Thoracic aorta (tissue), 2 donors: ENCODE measurements at places on chromosomes 4 and X.

DNA sequence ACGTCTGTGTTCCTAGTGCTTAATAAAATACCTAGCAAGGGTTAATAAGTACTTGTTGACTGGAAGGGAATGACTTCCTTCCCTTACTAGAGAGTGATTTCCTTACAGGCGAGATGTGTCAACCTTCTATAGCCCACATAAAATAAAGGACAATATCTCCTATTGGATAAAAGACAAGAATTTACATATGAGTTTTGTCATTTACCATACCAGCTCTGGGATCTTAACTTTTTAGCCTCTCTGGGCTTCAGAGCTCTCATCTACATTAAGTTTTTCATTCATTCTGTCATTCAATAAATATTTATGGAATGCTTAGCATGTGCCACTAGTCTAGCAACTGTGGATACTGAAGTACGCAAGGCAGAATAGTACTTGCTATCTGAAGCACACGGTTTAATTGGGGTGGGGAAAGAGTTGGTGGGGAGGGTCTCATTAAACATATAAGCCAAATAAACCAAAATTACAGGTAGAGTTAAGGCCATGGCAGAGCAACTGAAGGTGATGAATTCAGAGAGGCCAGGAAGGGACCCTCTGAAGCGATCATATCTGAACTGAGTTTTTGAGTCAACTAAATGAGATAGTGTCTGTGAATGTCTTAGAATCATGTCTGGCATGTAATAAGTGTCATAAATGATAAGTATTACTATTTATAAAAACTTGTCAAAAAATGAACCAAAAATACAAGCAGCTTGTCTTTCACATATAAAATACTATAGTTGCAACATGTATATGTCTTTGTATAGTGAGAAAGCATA is 91.6 kb upstream of the BMP2K start:
- no peak for DNase-seq

- no peak for DNase-seq
These were observed 376.9 kb upstream of the CTSO start for GRCh38 chr4:156330436-156331031.

GRCh38 chr4:169253113-169253671 is 17.6 kb downstream of the SH3RF1 start:
- DNase-seq = no peak

DNA sequence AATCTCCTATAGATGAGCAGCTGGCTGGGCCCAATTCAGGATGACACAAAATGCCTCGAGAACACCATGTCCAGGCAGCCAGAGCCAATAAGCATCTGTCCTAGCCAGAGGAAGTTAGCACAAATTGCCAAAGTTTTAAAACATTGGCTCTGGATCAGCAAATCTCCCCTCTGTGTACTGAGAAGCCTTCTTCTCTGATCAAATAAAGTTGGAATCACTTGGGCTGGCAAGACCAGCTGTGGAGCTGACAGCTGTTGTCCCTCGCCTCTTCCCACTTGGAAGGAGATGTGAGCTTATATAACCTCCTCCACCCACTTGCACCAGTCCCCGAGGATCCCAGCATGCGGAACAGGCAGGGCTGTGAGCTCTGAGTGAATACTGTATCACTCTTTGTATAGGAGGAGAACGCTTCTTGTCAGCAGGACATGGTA is 183.9 kb downstream of the OPHN1 start:
- DNase-seq = no peak

DNA sequence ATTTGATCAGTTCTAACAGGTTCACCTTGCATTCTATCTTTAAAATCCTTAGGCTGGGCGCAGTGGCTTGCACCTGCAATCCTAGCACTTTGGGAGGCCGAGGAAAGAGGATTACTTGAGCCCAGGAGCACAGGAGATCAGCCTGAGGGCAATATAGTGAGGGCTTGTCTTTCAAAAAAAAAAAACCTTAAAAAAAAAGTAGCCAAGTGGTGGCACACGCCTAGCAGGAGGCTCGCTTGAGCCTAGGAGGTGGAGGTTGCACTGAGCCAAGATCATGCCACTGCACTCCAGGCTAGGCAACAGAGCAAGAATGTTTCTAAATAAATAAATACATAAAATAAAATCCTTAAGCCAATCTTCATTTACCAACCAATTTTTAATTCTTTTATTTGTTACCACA is 75.6 kb downstream of the PRSS12 start:
- DNase-seq = no peak

DNA sequence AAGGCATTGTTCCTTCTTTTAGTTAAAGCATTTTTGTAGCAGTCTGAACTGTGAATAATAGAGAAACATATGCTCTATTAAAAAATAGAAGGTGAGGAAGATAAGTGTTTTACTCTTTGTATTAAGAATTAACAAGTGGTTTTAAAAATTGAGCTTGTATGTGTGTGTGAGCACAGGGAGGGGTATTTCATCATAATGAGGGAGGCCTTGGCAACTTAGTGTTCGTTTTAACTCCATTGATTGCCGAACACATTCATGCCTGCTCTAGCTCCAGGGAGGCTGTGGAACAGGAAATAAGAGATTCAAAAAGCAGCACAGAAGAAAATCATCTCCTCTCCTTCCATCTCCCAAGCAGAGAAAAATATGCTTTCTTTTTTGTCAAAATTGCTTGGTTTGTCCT is 14.8 kb downstream of the SHROOM3 start:
- no peak for DNase-seq

DNA sequence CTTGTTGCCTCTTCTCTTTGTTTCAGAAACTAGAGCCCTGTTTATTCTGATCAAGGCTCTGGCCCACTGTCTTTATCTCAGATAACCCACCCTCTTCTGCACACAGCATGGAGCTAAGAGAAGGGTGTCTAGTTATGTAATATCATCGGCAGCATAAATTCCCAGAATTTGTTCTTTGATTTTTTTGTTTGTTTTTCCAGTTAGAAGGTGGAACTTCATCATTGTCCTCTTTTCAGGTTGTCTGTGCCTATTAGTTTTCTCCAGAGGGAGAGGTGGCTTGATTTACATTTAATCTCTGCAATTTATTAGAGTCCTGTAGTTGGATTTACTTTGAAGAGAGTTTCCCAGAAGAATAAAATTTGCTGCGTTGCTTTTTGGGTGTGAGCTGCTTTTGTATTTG is 15.2 kb upstream of the F11 start:
- no peak for DNase-seq

DNA sequence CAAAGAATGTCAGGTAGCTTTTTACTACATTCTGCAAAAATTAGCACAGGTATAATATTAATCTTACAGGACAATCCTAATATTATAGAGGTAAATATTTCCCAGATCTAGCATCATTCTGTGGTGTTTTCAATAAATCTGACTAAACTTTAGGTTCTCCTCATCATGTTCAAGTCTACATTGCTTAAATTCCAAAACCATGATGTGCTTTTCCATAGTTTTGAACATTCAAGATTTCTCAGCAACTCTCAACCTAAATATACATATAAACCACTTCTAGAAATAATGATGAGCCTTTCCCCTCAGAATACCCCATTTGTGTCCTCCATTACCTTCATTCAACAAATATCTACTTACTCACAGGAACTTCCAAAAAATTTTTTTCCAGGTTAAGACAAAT is 23.1 kb downstream of the EIF4E start:
- DNase-seq = no peak

DNA sequence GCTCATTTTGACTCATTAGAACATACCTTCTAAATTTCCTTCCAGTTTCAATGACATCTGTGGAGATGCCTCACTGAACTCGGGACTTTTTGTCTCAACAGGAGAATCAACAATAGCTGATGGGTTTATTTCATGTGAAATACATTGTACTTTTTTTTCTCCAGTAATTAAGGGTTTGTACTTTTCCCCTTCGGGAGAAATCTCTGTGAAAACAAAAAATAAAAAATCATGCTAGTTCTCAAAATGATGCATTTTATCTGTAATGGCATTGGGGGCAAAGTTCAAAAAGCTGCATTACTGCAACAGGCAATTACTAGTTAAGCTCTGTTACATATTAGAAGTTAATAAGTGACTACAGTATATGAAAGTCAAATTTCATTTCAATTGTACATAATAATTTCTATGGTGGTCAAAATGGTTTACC is 167.3 kb upstream of the SH3RF1 start:
- no peak for DNase-seq

DNA sequence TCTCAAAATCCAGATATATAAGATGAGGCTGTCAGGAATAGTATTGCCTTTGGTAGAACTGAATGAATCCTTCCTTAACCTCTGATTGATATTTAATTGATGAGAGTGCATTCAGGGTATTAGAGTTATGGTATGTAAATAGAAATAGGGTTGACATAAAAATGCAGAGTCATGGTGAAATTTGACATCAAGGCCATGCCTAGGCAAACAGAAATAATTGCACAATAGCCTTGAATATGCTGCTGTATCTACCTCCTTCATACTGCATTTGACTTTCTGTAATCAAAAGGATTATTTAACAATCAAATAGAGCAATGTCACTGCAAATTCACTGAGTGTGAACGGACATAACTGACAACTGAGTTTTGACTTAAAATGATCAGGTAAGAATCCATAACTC is 1316.3 kb downstream of the STIM2 start:
- no peak for DNase-seq

GRCh38 chr4:75671802-75672421 is 1.3 kb downstream of the G3BP2 start:
- no peak for DNase-seq

GRCh38 chr4:24003926-24004325 is 114.1 kb upstream of the PPARGC1A start:
- DNase-seq = no peak

DNA sequence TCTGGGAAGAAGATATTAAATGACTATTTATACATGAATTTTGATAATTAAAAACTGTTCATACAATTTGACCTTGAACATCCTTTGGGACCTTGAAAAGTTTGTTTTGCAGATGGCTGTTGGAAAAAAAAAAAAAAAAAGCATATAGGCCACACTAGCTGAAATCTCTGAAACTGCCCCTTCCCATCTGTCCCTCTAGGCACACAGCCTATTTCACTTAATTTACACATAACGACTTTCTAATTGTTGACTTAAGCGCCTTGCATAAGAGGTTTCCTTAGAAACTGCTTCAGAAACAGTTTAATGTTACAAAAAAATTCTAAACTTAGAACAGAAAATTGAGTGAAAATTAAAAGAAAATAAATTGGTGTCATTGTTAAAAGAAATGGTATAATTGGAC is 131.0 kb downstream of the COX18 start:
- DNase-seq = no peak

DNA sequence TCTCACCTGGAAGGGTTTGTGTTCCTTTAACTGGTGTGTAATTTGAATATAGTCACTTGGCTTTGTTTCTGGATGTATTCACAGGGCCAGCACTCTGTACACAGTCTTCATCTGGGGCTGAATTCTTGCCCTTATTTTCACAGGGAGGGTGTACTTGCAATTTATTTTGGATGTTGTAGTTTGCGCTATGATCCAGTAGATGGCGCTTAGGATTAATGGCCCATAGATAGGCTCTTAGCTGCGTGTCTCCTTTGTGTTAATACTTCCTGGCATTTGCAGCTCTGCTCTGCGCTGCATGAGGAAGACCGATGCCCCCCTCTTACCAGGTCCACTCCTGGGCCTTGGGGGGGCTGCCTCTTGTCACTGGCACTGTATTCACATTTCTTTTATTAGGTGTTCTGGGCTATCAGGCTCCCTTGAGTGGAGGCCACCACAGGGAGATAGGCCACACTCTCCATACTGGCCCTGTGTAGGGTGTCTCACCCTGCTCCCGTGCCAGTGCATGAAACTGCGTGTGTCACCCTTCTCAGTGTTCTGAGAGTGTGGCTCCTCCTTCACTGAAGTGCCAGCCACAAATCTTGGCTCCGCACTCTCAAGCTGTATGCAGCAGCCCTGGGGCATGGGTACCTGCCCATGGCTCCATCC is 562.2 kb downstream of the ZIC3 start:
- no peak for DNase-seq

DNA sequence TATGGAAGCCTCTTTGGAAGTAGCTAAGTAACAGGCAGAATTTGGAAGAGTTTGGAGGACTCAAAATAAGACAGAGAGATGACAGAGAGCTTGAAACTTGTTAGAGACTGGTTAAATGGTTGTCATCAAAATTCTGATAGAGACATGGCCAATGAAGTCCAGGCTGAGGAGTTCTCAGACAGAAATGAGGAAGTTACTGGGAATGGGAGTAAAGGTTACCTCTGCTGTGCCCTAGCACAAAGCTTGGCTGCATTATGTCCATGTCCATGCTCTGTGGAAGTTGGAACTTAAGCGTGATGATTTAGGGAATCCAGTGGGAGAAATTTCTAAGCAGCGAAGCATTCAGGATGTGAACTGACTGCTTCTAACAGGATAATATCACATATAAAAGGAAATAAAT is 146.2 kb upstream of the NDST4 start:
- DNase-seq = no peak

- no peak for DNase-seq
These were observed 250.0 kb upstream of the NDST3 start for GRCh38 chr4:117784266-117784665.

- no peak for DNase-seq
These were observed 22.8 kb upstream of the GPR78 start for GRCh38 chr4:8557151-8558076.

DNA sequence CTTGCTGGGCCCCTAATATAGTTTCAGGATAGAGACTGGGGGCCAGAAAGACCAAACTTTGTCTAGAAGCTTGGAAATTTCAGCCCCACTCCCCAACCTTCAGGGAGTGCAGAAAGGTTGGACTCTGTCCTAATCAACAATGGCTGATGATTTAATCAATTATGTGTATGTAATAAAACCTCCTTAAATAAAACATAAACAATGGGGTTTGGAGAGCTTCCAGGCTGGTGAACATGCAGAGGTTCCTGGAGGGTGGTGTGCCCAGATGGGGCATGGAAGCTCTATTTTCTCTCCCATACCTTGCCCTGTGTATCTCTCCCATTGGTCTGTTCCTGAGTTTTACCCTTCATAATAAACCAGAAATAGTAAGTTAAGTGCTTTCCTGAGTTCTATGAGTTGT is 174.2 kb downstream of the GC start:
- DNase-seq = no peak

GRCh38 chrX:111101580-111101979 is 5.6 kb downstream of the PAK3 start:
- DNase-seq = no peak

DNA sequence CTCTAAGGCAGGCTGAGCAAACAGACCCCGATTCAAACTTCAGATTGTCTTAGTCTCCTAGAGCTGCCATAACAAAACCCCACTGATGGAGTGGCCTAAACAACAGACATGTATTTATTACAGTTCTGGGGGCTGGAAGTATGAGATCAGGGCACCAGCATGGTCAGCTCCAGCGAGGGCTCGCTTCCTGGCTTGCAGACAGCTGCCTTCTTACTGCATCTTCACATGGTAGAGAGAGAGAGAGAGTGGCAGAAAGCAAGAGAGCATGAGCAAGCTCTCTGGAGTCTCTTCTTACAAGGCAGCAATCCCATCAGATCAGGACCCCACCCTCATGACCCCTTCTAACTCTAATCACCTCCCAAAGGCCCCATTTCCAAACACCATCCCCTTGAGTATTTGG is 22.3 kb upstream of the SORCS2 start:
- DNase-seq = no peak
